Activated naive CD8-positive, alpha-beta T cell treated with anti-CD3 and anti-CD28 coated beads, Interleukin-2, amount 10 ng/mL, durations not matched to agents 7 days and 5 days (primary cell): ENCODE measurements at places on chromosomes 7 and 10. TPM values are rescaled to one million over a fixed set of nuclear protein-coding genes. Genes with fewer than 3 reads are reported as not detected.

GRCh38 chr10:12510501-12510941 is 161.2 kb downstream of the CAMK1D start:
- no peak for DNase-seq

GRCh38 chr10:124340033-124340760 is 78.5 kb downstream of the OAT start:
- DNase-seq: no peak

- DNase-seq: no peak
Observed at GRCh38 chr10:34135515-34135914, 679.6 kb downstream of the PARD3 start.

DNA sequence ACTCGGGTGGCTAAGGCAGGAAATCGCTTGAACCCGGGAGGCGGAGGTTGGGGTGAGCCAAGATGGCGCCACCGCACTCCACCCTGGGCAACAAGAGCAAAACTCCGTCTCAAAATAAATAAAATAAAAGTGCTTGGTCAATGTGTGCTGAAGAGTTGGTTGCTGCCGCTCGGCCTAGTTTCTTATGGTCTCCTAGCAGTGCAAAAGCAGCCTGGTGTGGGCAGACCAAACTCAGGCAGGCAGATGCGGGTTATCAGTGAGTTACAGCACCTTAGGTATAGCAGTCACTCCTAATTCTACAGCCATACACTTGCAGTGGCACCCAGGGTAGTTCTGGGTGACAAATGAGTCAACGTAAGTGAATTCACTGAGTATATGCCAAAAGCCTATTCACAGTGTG is 22.6 kb downstream of the HSPB1 start:
- DNase-seq: no peak

DNA sequence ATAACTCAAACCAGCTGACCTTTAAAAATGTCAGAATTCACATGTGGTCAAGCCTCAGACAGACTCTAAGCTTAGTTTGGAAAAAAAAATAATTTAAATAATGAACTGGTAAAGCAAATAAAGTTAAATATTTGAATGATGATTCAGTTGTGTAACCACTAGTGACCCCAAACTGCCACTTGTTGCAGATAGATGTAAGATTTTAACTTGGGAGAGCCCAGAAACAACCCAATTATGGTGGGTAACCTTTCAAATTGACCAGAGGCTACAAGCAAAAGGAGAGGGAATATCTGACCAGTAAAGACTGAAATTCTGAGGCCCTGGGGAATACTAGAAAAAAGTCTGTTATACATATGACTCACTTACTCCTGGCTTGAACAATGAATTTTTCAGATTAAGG is 268.1 kb downstream of the HPSE2 start:
- no peak for DNase-seq

- no peak for DNase-seq
Observed at GRCh38 chr7:69114374-69114773, 483.9 kb upstream of the AUTS2 start.

- DNase-seq: no peak
Observed at GRCh38 chr10:10958041-10958440, 59.6 kb upstream of the CELF2 start.

- DNase-seq: no peak
Observed at GRCh38 chr7:98456866-98457265, 56.0 kb upstream of the BAIAP2L1 start.

- no peak for DNase-seq
Observed at GRCh38 chr7:69663911-69664832, 65.9 kb downstream of the AUTS2 start.

GRCh38 chr7:54689394-54690049 is 69.5 kb downstream of the SEC61G start:
- no peak for DNase-seq

DNA sequence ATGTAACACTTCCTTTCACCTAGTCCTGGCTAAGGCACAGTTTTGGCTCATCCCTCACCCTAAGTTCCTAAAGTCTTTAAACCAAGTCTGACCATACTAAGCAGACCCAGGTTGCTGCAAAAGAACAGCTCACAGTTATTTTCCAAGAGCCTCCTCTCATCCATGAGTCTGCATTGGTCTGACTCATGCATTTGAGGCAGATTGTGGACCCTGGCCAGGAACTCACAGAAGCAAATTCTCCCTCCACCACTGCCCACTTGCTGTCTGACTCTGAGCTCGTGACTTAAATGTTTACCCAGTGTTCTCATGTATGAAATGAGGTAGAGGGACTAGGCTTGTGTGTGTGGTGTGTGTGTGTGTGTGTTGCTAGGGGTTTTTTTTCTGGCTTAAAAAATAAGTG is 1272.8 kb downstream of the TYW1 start:
- no peak for DNase-seq

GRCh38 chr10:113454341-113455061 is 98.4 kb upstream of the HABP2 start:
- peak; percentile 47 for DNase-seq

DNA sequence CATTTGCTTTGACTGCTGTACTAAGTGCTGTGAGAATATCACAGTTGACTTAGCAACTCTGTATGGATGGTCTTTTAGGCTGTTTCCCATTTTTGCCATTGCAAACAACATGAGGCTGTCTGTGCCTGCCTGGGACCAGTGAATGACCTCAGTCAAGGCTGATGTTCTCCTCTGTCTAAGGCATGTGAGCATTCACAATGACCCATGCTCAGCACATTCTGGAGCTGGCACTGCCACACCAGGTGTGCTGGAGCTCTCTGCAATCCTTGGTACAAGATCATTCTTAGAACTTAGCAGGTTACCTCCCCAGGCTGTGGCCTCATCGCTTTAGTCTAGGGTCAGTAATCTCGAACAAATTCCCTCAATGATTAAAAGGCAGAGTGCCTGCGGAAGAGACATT is 61.9 kb downstream of the SH3PXD2A start:
- no peak for DNase-seq

The KIF5B gene
- total RNA-seq: 58.2 TPM

The FZD8 gene
- 0.28 TPM for total RNA-seq

The ATXN7L1 gene
- 15.2 TPM for total RNA-seq

The ORAI2 gene
- 58.3 TPM for total RNA-seq

The ASB10 gene
- not detected for total RNA-seq

The BLVRA gene
- total RNA-seq: 27.3 TPM

The DTX2 gene
- total RNA-seq: 34.3 TPM

The C7orf57 gene
- 0.40 TPM for total RNA-seq
